ENCODE measurements at places on chromosomes 16 and 17.

GRCh38 chr16:88345721-88346560 is 36.8 kb upstream of the ZNF469 start:
- no peaks in the 10 kb centered on the region for H3K4me1 ChIP-seq
- H3K27me3 ChIP-seq: no peaks in the 10 kb centered on the region
- no peak overlapping the region for H3K4me3 ChIP-seq
- H3K36me3 ChIP-seq: no peaks in the 10 kb centered on the region
- no peak overlapping the region for H3K27ac ChIP-seq
- DNase-seq: no peak

GRCh38 chr17:72193391-72194106 is 72.7 kb downstream of the SOX9 start:
- no peak overlapping the region for H3K4me3 ChIP-seq
- peaks cover 7% of the 10 kb centered on the region for H3K4me1 ChIP-seq
- H3K27ac ChIP-seq: no peak overlapping the region
- no peak for DNase-seq
- no peaks in the 10 kb centered on the region for H3K27me3 ChIP-seq

- no peak for DNase-seq
- H3K27ac ChIP-seq: no peak overlapping the region
- no peak overlapping the region for H3K4me3 ChIP-seq
Observed at GRCh38 chr17:63171428-63172393, 205.7 kb downstream of the TANC2 start.

- no peaks in the 10 kb centered on the region for H3K4me1 ChIP-seq
- DNase-seq: no peak
- H3K4me3 ChIP-seq: no peak overlapping the region
- H3K27ac ChIP-seq: no peak overlapping the region
Observed at GRCh38 chr16:82580298-82580890, 46.4 kb upstream of the CDH13 start.

DNA sequence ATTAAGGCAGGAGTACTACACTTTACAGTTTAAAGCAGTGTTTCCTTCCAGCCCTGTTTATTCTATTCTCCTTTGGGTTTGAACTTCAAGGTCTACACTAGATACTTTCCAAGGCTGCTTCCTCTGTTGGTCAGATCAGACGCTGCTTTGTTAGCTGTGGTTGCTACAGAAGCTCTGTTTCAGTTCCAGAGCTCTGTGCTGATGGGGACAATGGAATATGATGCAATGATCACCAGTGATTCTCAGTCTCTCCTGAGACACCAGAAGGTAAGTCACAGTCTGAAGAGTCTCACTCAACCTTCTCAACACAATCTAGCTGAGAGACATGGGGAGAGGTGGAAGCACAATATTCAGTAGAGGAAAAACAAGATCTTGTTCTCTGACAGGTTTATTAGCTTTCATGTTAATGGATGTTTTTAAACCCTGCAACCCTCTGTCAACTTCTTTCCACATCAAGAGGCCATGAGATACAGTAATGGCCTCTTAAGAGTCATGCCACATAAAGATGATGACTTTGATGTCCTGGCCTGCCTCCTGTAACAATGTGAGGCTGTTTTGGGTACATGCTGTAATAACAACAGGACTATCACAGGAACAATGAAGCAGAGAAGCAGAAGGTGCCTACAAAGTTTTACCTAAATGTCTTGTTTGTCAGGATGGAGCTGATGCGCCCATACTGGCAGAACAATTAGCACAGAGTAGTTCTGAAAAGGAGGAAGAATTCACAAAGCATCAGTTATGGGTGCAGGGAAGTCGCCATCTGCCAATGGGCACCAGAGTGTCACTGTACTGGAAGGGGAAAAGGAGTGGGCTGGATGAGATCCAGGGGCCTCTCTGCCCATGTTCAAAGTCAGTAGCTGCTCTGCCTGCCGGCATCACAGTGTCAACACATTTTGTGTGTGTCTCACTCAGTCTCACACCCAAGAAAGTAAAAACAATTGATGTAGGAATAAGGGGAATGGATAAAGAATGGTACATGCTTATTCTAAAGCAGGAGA is 33.4 kb downstream of the PSME3IP1 start:
- no peak overlapping the region for H3K27ac ChIP-seq
- H3K4me1 ChIP-seq: no peaks in the 10 kb centered on the region
- H3K36me3 ChIP-seq: no peaks in the 10 kb centered on the region
- DNase-seq: no peak
- H3K27me3 ChIP-seq: no peaks in the 10 kb centered on the region

- H3K4me1 ChIP-seq: peaks cover 5% of the 10 kb centered on the region
- H3K27ac ChIP-seq: peak overlapping the region; percentile 75
- no peak overlapping the region for H3K4me3 ChIP-seq
- no peaks in the 10 kb centered on the region for H3K27me3 ChIP-seq
- DNase-seq: peak; percentile 69
Observed at GRCh38 chr16:89909777-89910716, 8.6 kb upstream of the MC1R start.

DNA sequence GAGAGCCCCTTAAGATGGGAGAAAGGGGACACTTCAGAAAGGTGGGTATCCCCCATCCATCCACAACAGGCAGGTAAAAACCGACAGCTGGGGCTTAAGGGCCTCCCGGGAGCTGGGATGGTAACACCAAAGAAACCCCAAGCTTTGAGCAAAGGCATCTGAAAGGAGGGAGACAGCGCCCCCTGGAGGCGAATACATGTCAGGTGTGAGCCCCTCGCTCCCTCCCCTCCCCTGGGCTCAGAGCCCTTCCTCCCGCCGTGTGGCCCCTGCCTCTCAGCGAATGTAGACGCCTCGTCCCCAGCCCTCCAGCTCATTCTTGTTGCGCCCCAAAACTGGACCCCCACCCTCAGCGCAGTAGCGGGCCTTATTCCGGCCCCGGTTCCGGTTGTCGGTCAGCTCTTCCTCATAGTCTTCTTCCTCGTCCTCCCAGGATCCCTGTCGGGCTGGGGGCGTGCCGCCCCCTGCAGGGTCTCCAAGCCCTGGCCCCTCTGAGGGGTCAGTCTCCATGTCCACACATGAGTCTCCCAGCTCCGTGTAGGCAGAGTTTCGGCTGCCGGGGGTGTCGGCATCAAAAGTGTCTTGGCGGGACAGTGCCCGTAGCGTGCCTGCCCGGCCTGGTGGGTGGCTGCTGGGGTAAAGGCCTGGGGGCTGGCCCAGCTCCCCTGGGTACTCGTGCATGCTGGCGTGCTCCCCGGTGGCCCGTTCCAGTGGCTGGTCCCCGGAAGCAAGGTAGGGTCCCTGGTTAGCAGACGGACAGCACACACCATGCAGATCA is 9.1 kb upstream of the ARL5C start:
- H3K27ac ChIP-seq: no peak overlapping the region
- H3K27me3 ChIP-seq: no peaks in the 10 kb centered on the region
- no peak overlapping the region for H3K4me3 ChIP-seq
- peak; percentile 72 for DNase-seq
- H3K4me1 ChIP-seq: peaks cover 8% of the 10 kb centered on the region
- H3K36me3 ChIP-seq: no peaks in the 10 kb centered on the region

- no peaks in the 10 kb centered on the region for H3K27me3 ChIP-seq
- peak overlapping the region; percentile 94 for H3K27ac ChIP-seq
- no peak overlapping the region for H3K4me3 ChIP-seq
- no peak for DNase-seq
Observed at GRCh38 chr16:11636172-11636721, 32.0 kb upstream of the SNN start.

GRCh38 chr16:83674931-83675535 is 132.7 kb upstream of the HSBP1 start:
- H3K36me3 ChIP-seq: no peaks in the 10 kb centered on the region
- H3K27me3 ChIP-seq: no peaks in the 10 kb centered on the region
- no peak overlapping the region for H3K4me3 ChIP-seq
- no peak overlapping the region for H3K27ac ChIP-seq
- H3K4me1 ChIP-seq: no peaks in the 10 kb centered on the region

DNA sequence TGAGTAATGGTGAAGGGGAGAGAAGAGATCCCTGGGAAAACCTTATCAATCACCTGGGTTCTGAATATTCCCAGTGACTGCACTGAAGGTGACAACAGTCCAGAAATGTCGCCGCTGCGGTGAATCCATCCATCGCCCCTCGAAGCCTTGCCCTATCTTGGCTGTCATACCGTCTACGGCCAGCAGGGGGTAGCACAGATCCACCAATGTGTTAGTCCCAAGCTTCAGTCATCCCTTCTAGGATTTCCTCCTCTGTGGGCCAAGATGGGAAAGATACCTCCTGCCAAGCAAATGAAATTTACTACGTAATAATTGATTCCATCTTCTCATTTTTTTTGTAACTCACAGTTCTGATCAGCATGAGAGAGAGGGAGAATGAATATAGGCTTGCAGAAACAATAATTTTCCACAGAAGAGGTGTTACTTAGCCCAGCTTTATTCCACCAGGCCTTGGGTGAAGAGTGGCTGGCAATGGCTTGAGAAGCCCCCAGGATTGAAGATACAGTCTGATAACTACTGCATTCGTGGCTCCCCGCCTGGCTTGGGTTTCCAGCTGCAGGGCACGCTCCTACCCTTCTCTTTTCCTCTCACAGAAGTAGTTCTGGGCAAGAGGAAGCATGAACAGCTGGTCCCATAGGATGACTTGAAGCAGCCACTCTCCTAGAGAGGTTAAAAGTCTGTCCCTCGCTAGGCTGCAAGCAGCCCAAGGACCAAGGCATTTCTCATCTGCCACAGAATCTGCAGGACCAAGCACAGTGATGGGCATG is 2.6 kb upstream of the FMNL1 start:
- H3K27ac ChIP-seq: no peak overlapping the region
- no peak overlapping the region for H3K4me3 ChIP-seq
- DNase-seq: peak; percentile 99
- no peaks in the 10 kb centered on the region for H3K27me3 ChIP-seq
- H3K36me3 ChIP-seq: no peaks in the 10 kb centered on the region
- peaks cover 33% of the 10 kb centered on the region for H3K4me1 ChIP-seq

DNA sequence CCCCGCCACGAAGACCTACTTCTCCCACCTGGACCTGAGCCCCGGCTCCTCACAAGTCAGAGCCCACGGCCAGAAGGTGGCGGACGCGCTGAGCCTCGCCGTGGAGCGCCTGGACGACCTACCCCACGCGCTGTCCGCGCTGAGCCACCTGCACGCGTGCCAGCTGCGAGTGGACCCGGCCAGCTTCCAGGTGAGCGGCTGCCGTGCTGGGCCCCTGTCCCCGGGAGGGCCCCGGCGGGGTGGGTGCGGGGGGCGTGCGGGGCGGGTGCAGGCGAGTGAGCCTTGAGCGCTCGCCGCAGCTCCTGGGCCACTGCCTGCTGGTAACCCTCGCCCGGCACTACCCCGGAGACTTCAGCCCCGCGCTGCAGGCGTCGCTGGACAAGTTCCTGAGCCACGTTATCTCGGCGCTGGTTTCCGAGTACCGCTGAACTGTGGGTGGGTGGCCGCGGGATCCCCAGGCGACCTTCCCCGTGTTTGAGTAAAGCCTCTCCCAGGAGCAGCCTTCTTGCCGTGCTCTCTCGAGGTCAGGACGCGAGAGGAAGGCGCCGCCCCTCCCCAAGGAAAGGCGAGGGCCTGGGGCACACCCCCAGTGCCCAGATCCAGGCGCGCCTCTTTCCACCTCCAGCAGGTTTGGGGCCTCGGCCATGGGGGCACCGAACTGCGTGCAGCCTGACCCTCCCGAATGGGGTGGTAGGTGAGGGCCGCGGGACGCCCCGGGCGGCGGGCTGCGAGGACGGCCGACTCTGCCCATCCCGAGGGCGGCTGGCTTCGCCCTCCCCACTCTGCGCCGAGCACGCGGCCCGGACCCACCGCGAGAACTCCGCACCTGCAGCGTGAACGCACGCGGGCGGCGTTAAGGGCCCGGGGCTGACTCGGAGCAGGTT is 664 bp downstream of the HBQ1 start:
- no peak for DNase-seq
- no peak overlapping the region for H3K27ac ChIP-seq
- H3K27me3 ChIP-seq: no peaks in the 10 kb centered on the region

- no peak for DNase-seq
- H3K27me3 ChIP-seq: no peaks in the 10 kb centered on the region
- no peaks in the 10 kb centered on the region for H3K4me1 ChIP-seq
- no peaks in the 10 kb centered on the region for H3K36me3 ChIP-seq
- no peak overlapping the region for H3K27ac ChIP-seq
Observed at GRCh38 chr17:64297467-64298088, 34.5 kb upstream of the TEX2 start.

DNA sequence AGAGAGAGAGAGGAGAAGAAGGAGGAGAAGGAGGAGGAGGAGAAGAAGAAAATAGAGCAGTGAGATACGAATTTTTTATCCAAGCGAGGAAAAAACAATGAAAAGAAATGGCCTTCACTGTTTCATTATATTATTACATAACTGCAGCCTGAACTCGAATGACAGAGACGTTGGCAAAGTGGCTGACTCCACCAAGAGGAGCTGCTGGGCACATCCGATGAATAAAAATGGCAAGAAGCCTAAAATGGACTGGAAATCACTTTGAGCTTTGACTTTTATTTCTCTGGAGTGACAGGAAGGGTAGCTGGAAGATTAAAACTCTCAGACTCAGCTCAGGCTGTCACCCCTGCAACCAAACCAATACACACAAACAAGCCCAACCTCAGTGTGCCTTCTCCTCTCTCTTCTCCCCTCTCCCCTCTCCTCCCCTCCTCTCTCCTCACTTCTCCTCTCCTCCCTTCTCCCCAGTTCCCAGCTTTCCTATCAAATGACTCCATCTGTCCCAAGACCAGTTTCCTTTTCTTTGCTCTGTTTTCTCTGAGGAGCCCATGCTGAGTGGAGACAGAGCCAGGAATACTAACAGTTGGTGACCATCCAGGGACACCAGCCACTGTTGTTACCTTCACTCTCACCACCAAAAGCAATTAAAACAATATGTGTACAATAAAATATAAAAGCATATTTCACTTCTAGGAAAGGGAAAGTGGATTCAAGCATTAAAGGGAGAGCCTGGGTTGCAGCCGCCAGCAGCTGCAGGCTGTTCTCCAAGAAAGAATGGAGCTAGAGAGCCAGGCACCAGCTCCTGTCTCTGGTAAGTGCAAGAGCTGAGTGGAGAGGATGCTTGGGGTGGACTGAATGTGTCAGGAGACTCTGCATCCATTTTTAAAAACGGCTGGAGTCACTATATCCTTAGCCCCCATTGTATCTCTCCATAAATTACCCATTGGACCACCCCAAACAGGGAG is 51.2 kb downstream of the SOX9 start:
- no peaks in the 10 kb centered on the region for H3K27me3 ChIP-seq
- no peak overlapping the region for H3K27ac ChIP-seq
- no peaks in the 10 kb centered on the region for H3K4me1 ChIP-seq
- no peak overlapping the region for H3K4me3 ChIP-seq
- no peak for DNase-seq

GRCh38 chr17:9284884-9285283 is 263.6 kb downstream of the NTN1 start:
- DNase-seq: no peak
- no peaks in the 10 kb centered on the region for H3K4me1 ChIP-seq
- H3K4me3 ChIP-seq: no peak overlapping the region
- H3K27me3 ChIP-seq: no peaks in the 10 kb centered on the region
- no peaks in the 10 kb centered on the region for H3K36me3 ChIP-seq

DNA sequence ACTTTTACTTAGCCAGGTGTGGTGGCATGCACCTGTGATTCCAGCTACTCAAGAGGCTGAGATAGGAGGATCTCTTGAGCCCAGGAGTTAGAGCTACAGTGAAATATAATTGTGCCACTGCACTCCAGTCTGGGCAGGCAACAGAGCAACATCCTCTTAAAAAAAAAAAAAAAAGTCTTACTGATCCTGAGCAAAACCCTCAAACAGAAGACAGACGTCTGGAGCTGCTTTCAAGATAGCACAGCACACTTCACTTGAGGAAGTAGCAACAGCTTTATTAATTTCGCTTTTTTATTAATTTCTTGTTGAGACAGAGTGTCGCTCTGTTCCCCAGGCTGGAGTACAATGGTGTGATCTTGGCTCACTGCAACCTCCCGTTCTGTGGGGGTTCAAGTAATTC is 10.2 kb upstream of the GGA2 start:
- H3K36me3 ChIP-seq: no peaks in the 10 kb centered on the region
- H3K27ac ChIP-seq: peak overlapping the region; percentile 49
- DNase-seq: no peak
- H3K4me1 ChIP-seq: no peaks in the 10 kb centered on the region
